Aorta (tissue), 5 donors: ENCODE measurements at places on chromosomes 1 and 21. TPM values are rescaled to one million over a fixed set of nuclear protein-coding genes. Genes with fewer than 3 reads are reported as not detected.

Gene ADGRB2
- 4.6 TPM for total RNA-seq

Gene MCOLN2
- total RNA-seq = 1.1 TPM

Gene ZBTB17
- total RNA-seq = 55.5 TPM

Gene KIF17
- 3.2 TPM for total RNA-seq

Gene HAO2
- total RNA-seq = not detected

Gene STMN1
- 37.6 TPM for total RNA-seq

Gene ENTREP3
- total RNA-seq = 28.7 TPM

Gene HSF2BP
- 0.51 TPM for total RNA-seq

Gene ETV3L
- total RNA-seq = not detected

Gene FCRL5
- 0.63 TPM for total RNA-seq

Gene RAD54L
- total RNA-seq = 2.3 TPM

Gene HPCA
- 0.51 TPM for total RNA-seq

Gene MEX3A
- 1.6 TPM for total RNA-seq

Gene GABPA
- total RNA-seq = 20.3 TPM

Gene ZBTB8B
- total RNA-seq = 0.03 TPM

Gene DDR2
- total RNA-seq = 146 TPM

Gene ADGRL2
- 53.4 TPM for total RNA-seq

Gene HNRNPU
- 258 TPM for total RNA-seq

Gene DIO1
- not detected for total RNA-seq

Gene FCRLB
- total RNA-seq = 0.66 TPM

Gene KRTAP6-3
- total RNA-seq = not detected

Gene RCSD1
- total RNA-seq = 11.2 TPM
